ENCODE measurements at places on chromosomes 12 and 14. TPM values are rescaled to one million over a fixed set of nuclear protein-coding genes. Genes with fewer than 3 reads are reported as not detected.
A peak's percentile ranks its signal among the peaks of the same experiment; 100 is the strongest.

- no peak for DNase-seq
- no peak overlapping the region for H3K27ac ChIP-seq
- no peak overlapping the region for H3K4me3 ChIP-seq
- no peaks in the 10 kb centered on the region for H3K4me1 ChIP-seq
Observed at GRCh38 chr12:64128366-64128765, 93.7 kb downstream of the KICS2 start.

DNA sequence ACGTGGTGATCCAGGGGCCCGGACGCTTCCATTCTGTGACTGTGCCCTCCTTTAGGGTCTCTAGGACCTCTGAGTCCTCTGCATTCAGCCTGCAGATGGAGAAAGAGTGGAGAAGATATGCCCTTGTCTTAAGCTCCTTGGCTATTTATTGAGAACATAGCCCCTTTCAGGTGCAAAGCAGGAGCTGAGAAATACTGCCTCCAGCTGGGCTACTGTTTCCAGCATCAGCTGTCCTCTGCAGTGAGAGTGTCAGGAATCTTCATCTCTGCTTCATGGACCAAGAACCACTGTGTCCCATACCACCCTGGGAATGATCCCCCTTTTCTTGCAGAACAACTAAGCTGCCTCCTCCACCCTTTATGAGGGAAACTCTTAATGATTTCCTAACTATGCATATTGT lies 47.8 kb upstream of the CEP83 start:
- no peak for DNase-seq
- no peaks in the 10 kb centered on the region for H3K36me3 ChIP-seq
- H3K4me3 ChIP-seq = no peak overlapping the region
- H3K4me1 ChIP-seq = no peaks in the 10 kb centered on the region

GRCh38 chr12:49671031-49671765 lies 36.0 kb downstream of the FMNL3 start:
- H3K4me1 ChIP-seq = peaks cover 33% of the 10 kb centered on the region
- DNase-seq = no peak
- H3K36me3 ChIP-seq = no peaks in the 10 kb centered on the region
- H3K27ac ChIP-seq = no peak overlapping the region
- H3K27me3 ChIP-seq = no peaks in the 10 kb centered on the region

Gene DTX3
- total RNA-seq = 65.5 TPM

Gene SLC38A1
- 99.8 TPM for total RNA-seq

Gene SENP1
- total RNA-seq = 32.0 TPM

GRCh38 chr12:121397521-121397920 lies 2.4 kb upstream of the RNF34 start:
- H3K4me3 ChIP-seq = no peak overlapping the region
- peaks cover 19% of the 10 kb centered on the region for H3K4me1 ChIP-seq
- H3K27ac ChIP-seq = no peak overlapping the region
- no peak for DNase-seq
- no peaks in the 10 kb centered on the region for H3K27me3 ChIP-seq

DNA sequence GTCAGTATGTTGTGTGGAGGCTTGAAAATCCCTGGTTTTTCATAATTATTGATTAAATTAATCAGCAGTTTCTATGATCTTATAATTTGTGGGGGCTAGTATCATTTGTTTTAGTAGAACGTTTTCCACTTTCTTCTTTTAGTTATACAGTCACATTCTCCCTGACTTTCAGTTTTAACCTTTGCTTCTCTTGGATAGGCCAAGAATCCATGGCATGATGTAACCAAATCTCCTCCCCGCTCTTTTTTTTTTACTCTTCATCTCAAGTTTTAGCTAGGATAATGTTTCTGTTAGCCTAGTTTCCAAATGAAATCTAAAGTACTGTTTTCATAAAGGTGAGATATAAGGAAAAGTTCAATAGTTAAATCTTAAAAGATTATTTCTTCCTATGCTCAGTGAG lies 106.5 kb downstream of the TMEM117 start:
- no peak overlapping the region for H3K27ac ChIP-seq
- no peak overlapping the region for H3K4me3 ChIP-seq
- no peaks in the 10 kb centered on the region for H3K4me1 ChIP-seq
- H3K27me3 ChIP-seq = no peaks in the 10 kb centered on the region
- H3K36me3 ChIP-seq = no peaks in the 10 kb centered on the region

Gene ORAI1
- total RNA-seq = 10.5 TPM

DNA sequence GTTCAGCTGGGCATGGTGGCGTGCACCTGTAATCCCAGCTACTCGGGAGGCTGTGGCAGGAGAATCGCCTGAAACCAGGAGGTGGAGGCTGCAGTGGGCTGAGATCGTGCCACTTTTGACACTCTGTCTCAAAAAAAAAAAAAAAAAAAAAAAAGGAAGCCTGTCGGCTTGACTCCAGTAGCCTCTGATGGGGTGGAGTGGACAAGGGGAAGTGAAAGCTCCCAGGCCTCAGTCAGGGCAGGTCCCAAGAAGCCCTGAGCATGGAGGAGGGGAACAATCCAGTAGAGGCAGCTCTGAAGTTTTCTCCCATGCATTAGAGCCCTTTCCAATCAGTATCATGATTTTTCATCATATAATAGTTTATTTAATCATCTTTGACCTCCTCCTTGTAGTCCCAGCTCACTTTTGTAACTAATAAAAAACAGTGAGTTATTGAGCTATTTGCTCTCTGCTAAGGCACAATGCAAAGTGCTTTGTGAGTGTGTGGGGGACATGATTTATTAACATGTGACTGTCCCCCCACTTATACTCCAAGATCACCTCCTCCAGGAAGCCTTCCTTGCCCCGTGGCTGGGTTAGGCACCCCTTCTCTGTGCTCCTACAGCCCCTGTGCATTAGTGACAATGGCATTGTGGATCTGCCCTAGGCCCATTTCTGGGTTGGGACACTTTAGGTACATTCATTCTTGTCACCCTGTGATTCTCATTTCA lies 4.7 kb upstream of the SSH1 start:
- peaks cover 10% of the 10 kb centered on the region for H3K27me3 ChIP-seq
- H3K4me1 ChIP-seq = peaks cover 21% of the 10 kb centered on the region
- no peak for DNase-seq
- no peaks in the 10 kb centered on the region for H3K36me3 ChIP-seq
- H3K4me3 ChIP-seq = no peak overlapping the region
- H3K27ac ChIP-seq = no peak overlapping the region

Gene GYS2
- not detected for total RNA-seq

GRCh38 chr12:76422154-76422542 lies 73.9 kb upstream of the BBS10 start:
- H3K4me3 ChIP-seq = no peak overlapping the region
- no peaks in the 10 kb centered on the region for H3K27me3 ChIP-seq
- H3K4me1 ChIP-seq = peaks cover 10% of the 10 kb centered on the region
- peak overlapping the region; percentile 57 for H3K27ac ChIP-seq
- no peak for DNase-seq

- no peaks in the 10 kb centered on the region for H3K36me3 ChIP-seq
- no peak overlapping the region for H3K4me3 ChIP-seq
- no peak overlapping the region for H3K27ac ChIP-seq
Observed at GRCh38 chr14:33508126-33509062, 442.5 kb downstream of the EGLN3 start.

GRCh38 chr14:25622763-25623162 lies 572.8 kb upstream of the STXBP6 start:
- H3K27me3 ChIP-seq = peaks cover 2% of the 10 kb centered on the region
- H3K4me3 ChIP-seq = no peak overlapping the region
- no peak for DNase-seq
- H3K4me1 ChIP-seq = no peaks in the 10 kb centered on the region
- H3K27ac ChIP-seq = no peak overlapping the region

DNA sequence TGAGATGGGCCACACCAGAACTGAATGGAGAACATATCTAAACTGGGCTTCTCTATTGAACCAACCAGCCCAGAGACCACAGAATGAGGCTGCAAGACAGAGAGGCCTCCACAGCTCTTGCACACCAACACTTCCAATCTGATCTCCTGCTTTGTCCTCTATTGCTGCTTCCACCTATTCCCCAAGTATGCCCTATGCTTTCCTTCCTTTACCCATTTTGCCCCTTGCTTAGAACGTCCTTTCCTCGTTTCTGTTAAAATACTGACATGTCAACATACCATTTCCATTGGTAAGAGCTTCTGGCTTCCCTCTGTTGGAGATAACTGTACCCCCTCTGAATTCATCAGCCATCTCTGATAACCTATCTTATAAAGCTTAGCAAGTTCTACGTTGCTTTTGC lies 2.8 kb downstream of the SLC2A13 start:
- peak overlapping the region; percentile 55 for H3K4me3 ChIP-seq
- DNase-seq = no peak
- peaks cover 28% of the 10 kb centered on the region for H3K4me1 ChIP-seq
- peak overlapping the region; percentile 3 for H3K27ac ChIP-seq

DNA sequence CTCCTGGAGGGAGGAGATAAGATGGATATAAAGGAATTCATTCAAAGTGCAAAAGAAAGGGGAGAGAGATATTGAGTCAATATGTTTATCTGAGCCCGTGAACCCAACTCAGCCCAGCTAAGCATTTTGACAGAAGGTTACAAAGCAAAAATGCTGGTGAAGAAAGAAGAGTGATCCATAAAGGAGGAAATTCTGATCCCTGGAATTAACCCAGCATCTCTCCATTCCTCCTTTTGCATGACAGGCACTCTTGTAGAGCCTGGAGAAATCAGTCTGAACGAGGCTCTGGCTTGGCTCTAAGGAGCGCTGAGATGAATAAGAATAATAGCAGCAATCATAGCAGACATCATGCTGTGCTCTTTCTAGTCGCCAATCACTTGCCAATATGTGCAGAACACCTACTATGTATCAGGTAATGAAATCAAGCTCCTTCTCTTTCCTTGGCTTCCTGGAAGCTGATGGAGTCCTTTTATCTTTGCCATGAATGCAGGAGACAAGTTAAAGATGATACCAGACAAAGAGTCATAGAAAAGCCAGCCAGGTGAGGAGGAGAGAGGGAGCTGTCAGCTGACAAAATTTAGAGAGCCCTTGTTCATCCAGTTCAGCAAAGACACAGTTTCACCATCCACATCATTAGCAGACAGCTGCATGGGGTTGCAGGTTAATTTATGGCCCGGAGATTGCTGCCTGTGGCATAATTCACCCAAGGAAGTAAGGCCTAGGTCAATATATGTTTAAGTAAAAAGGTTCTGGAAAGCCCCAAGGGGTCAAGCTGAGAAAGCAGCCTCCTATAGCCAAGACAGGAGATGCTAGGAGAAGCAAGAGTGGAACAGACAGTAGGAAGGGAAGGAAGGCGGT lies 476.5 kb upstream of the TBX3 start:
- DNase-seq = no peak
- H3K4me3 ChIP-seq = no peak overlapping the region
- H3K36me3 ChIP-seq = no peaks in the 10 kb centered on the region
- H3K27ac ChIP-seq = no peak overlapping the region
- no peaks in the 10 kb centered on the region for H3K27me3 ChIP-seq
- peaks cover 31% of the 10 kb centered on the region for H3K4me1 ChIP-seq

- H3K27ac ChIP-seq = peak overlapping the region; percentile 87
- peak overlapping the region; percentile 97 for H3K4me3 ChIP-seq
- peak; percentile 69 for DNase-seq
Observed at GRCh38 chr12:120468821-120469449, 613 bp downstream of the SRSF9 start.

Gene ARMH4
- 22.0 TPM for total RNA-seq

GRCh38 chr14:105931808-105932483 lies 405.6 kb downstream of the TMEM121 start:
- H3K36me3 ChIP-seq = no peaks in the 10 kb centered on the region
- no peak for DNase-seq
- H3K4me1 ChIP-seq = no peaks in the 10 kb centered on the region

GRCh38 chr12:131505561-131505960 lies 205.3 kb upstream of the SFSWAP start:
- peaks cover 42% of the 10 kb centered on the region for H3K27me3 ChIP-seq
- no peak for DNase-seq
- no peaks in the 10 kb centered on the region for H3K36me3 ChIP-seq
- no peaks in the 10 kb centered on the region for H3K4me1 ChIP-seq
- no peak overlapping the region for H3K27ac ChIP-seq
- no peak overlapping the region for H3K4me3 ChIP-seq

DNA sequence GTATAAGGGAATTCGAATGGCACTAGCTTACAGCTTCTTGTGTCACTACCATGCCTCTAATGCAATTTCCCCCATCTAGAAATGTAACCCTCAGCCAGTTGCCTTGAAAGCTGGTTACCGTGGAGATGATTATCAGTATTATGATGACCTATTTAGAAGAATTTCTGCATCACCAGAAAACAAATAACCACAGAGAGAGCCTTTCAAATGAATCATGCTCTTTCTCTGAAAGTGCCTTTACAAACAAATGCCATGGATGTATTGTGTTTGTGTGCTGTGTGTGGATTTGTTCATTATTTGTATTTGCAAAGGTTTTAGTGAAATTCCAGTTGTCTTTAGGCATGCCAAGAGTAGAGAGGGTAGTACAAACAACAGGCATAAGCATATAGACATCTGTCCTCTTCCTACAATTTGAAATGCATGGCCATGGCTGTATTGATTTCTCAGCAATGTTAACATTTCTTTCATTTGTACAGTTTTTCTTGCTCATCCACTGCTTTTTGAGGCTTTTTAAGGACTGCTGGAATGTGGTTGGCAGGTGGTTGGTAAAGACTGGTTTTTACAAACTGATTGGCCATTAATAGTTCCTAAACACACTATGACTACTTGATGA lies 266.5 kb downstream of the PAWR start:
- H3K36me3 ChIP-seq = no peaks in the 10 kb centered on the region
- no peak overlapping the region for H3K4me3 ChIP-seq
- H3K27me3 ChIP-seq = no peaks in the 10 kb centered on the region
- DNase-seq = no peak

DNA sequence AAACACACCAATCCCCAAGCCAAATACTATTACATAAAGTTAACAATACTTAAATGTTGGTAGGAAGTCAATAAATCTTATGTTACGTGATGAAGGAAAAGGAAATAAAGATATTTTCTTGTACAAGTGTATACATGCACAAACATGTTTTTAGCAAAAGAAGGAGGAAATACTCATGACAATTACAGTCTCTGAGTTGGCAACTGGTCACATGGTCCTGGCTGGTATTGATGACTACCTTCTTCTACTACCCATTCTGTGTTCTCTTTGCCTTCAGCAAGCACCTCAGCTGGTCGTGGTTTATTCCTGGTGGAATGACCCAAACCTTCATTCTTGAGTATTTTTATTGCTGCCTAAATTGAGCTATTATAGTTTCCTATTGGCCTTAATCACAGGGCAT lies 84.8 kb downstream of the PLBD1 start:
- H3K36me3 ChIP-seq = peaks cover 83% of the 10 kb centered on the region
- H3K27me3 ChIP-seq = no peaks in the 10 kb centered on the region
- H3K4me3 ChIP-seq = no peak overlapping the region
- no peak for DNase-seq

Gene CKAP4
- total RNA-seq = 95.9 TPM
